MG63 (cell line): ENCODE measurements at places on chromosomes 4 and X. TPM values are rescaled to one million over a fixed set of nuclear protein-coding genes. Genes with fewer than 3 reads are reported as not detected.

Gene CPEB2
- 0.10 and 3.4 TPM in 2 replicates for total RNA-seq

Gene HTATSF1
- total RNA-seq = 19.4 and 53.7 TPM in 2 replicates

Gene CD38
- not detected in 2 replicates for total RNA-seq

Gene ANXA10
- total RNA-seq = not detected in 2 replicates

Gene FDCSP
- not detected in 2 replicates for total RNA-seq

Gene TSPYL2
- 8.2 and 10.8 TPM in 2 replicates for total RNA-seq
